ENCODE measurements at places on chromosomes 2 and 18.

DNA sequence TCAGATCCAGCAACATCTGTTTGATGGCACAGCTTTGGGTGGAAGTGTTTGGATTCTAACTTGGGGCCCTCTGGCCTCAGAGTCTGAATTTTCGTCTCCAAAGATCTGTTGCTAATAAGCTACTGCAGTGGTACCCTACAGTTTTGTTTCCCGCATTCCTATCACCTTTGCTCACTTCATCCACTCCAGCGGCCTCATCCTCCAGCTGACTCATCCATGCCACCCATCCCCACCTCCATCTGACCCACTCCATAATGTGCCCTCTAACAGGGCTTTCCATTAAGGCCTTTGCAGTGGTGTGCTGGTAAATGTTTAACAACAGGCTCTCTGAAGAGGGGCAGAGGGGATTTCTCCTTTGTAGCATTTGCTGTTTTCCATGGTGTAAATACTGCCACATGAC lies 225.5 kb downstream of the TGIF1 start:
- DNase-seq: no peak

- DNase-seq: peak; percentile 82
These were observed 95.1 kb downstream of the ZFP36L2 start for GRCh38 chr2:43131051-43131889.

GRCh38 chr2:196925051-196925767 lies 1.3 kb downstream of the PGAP1 start:
- peak; percentile 9 for DNase-seq

DNA sequence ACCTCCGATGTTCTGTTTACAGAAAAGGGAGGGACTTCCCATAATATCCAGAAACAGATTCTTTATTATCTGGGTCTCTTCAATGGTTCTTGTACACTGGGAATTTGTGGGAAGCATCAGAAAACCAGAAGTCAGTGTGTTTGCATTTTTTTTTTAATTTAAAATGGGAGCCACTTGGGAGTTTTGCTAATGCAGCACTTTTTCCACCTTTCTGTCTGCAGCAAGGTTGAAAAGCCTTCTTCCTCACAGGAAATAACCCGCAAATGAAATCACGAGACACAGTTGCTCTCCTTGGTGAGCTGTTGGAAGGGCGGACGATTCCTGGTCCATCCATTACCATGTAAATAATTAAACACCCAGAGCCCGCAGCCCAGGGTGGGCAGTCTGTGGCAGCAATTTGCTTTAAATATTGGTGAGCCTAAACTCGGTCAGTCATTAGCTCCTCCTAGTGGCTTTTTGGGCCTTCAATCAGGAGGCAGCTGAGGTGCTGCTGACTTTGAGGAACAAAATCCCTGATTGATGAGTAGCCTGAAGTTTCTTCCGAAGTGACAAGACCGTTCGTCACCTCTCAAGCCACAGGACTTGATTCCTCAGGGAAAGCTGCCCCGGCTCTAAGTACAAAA lies 471.5 kb downstream of the EPHA4 start:
- no peak for DNase-seq

- no peak for DNase-seq
These were observed 49.6 kb downstream of the ZBTB7C start for GRCh38 chr18:48359626-48360025.

- no peak for DNase-seq
These were observed 138.6 kb downstream of the DNER start for GRCh38 chr2:229575569-229576315.

- no peak for DNase-seq
These were observed 412.3 kb upstream of the ETAA1 start for GRCh38 chr2:66984864-66985263.

DNA sequence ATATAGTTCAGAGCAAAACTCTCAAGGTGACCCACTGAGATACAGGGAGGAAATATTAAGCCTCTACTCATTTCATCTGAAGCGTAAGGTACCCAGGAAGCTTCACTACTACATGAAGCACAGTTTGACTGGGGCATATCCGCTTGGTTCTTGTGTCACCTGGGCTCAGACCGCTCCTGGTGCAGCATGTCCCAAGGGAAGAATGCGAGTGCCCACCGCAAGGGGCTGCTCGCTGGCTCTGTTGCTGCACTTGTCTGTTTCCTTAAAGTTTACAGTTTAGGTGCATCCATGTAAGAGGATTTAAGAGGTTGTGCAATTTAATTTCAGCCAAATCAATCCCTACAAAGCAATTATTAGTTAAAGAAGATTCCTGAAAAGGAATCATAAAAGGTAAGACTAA lies 507.8 kb downstream of the FBXO15 start:
- no peak for DNase-seq

- no peak for DNase-seq
These were observed 77.7 kb upstream of the FBXO11 start for GRCh38 chr2:47984041-47984440.

DNA sequence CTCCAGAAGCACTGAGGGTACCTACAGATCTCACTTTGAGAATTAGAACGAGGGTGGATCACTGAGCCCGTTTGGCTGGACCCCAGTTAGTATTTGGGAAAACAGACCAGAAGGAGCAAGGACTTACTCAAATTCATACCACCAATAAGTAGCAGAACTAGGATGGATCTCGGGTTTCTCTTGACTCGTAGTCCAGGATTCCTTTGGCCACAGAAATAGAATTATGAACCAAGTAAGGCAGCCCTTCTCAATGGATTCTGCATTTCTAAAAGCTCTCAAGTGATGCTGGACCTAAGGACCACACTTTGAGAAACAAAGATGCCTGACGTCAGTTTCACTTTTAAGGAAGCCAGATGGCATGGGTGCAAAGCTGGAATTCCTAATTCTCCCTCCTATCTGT lies 153.0 kb downstream of the KLHL29 start:
- no peak for DNase-seq

DNA sequence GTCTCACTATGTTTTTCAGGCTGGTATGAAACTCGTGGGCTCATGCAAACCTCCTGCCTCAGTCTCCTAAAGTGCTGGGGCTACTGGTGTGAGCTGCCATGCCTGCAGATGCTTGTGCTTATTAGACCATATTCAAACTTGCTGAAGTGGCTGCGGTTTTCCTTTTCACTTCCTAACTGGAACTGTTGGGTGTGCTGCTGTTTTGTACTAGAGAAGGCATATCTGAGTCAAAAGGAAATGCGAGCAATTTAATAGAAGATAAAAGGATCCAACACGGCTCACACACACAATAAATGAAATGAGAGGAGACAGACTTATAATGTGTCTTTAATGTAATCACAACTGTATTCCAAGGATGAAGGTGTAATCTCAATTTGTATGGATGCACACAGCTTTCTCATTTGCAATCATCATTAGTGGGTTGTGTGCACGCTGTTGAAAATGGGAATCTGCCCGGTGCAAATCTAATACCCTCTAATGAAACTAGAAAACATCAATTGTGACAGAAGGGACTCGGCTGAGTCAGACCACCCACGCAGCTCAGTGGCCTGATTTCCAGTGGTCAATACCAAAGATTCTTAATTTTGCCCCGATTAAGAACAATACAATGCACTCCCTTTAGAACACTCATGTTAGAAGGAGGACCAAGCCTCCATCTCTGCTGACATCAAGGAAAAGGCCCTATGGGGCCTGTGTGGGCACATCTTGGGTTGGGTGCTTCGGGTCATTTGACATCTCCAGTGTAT lies 532.7 kb downstream of the TDRD15 start:
- DNase-seq: no peak

- DNase-seq: no peak
These were observed 470.7 kb downstream of the LPIN1 start for GRCh38 chr2:12217175-12217574.

GRCh38 chr2:70328921-70329561 lies 27.2 kb upstream of the FAM136A start:
- no peak for DNase-seq

DNA sequence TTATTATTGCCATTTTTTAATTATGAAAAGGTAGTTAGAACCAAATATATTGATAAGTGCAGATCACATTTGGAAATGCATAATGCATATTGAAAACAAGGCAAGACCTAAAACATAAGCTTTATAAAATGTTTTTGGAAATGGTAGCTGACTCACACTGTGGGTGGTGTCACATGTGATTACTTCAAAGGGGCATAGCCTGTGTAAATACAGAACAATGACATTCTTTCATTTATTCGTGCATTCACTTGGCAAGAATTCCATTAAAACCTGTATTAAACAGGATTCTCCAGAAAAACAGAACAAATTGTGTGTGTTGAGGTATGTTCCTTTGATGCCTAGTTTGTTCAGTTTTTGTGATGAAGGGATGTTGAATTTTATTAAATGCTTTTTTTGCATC lies 427.3 kb upstream of the ST6GAL2 start:
- DNase-seq: no peak
